Adrenal gland (tissue), 19 donors: ENCODE measurements at places on chromosomes 7 and 10. TPM values are rescaled to one million over a fixed set of nuclear protein-coding genes. Genes with fewer than 3 reads are reported as not detected.

OGDHL gene
- 31.9 TPM for polyA plus RNA-seq

ENKUR gene
- polyA plus RNA-seq = 0.17 TPM

CLDN4 gene
- polyA plus RNA-seq = 0.04 TPM

SCRN1 gene
- polyA plus RNA-seq = 8.2 TPM

LRRC17 gene
- 2.7 TPM for polyA plus RNA-seq

ATP5F1C gene
- polyA plus RNA-seq = 778 TPM

NANOS1 gene
- polyA plus RNA-seq = 31.7 TPM

IFIT1B gene
- not detected for polyA plus RNA-seq

FGL2 gene
- polyA plus RNA-seq = 4.8 TPM

CADPS2 gene
- 14.7 TPM for polyA plus RNA-seq

CYP3A4 gene
- polyA plus RNA-seq = 0.33 TPM

SEMA3D gene
- polyA plus RNA-seq = 5.9 TPM

WEE2 gene
- polyA plus RNA-seq = not detected

ST8SIA6 gene
- polyA plus RNA-seq = not detected

ASB10 gene
- not detected for polyA plus RNA-seq

CPN1 gene
- not detected for polyA plus RNA-seq

ARMC3 gene
- not detected for polyA plus RNA-seq

ZNF786 gene
- 3.5 TPM for polyA plus RNA-seq

BTBD16 gene
- polyA plus RNA-seq = 0.13 TPM

GPR158 gene
- 0.64 TPM for polyA plus RNA-seq

RBP4 gene
- 224 TPM for polyA plus RNA-seq

SORCS3 gene
- polyA plus RNA-seq = 0.64 TPM

PIK3CG gene
- 0.97 TPM for polyA plus RNA-seq

OR2A42 gene
- polyA plus RNA-seq = 0.11 TPM

PIP4K2A gene
- polyA plus RNA-seq = 38.9 TPM

SEMA3E gene
- not detected for polyA plus RNA-seq
